ENCODE measurements at places on chromosomes 7 and 10.

DNA sequence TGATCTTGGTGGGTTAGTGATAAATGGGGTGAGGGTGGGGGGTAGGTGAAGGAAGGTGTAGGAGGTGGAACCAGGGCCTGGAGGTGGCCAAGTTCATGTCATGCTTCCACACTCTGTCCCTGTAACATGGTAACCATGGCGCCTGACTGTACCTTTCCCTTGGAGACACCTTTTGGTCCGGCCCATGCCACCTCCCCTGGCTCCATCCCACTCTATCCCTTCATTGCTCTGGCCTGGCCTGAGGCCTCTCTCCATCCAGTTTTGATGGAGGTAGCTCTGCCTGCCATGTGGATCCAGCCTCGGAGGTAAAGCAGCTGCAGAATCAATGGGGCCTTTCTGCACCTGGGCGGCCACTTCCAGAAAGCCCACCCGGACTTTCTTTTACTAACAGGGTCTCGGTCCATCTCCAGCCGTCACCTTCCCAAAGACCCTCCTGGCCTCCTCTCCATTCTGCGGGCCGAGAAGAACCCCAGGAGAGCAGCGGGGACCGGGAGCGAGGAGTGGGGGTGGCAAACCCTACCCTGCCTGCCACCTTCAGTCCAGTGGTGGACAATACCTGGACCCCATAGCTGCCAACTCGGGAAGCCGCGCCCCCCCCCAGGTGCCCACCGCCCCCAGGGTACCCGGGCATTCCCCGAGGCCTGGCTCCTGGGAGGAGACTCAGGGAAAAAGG, 504 bp upstream of the TRRAP start:
- no peak for DNase-seq

DNA sequence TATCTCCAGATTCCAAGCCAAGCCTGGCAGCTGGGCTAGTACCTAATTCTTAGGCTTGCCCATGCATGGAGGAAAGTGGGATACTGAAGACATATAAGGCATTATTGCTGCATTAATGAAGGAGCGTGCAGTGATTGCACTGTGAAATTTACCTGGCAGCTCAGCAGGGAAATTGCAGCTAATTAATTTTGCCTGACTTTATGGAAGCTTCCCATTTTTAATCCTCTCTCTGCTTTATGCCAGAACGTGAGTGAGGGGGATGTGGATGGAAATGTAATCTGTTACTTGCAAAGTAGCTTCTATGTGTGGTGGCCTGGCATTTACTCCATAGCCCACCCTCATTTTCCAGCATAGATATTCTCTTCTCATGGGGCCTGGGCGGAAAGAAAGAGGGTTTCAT, 134.9 kb downstream of the SH2D4B start:
- DNase-seq, result no peak

DNA sequence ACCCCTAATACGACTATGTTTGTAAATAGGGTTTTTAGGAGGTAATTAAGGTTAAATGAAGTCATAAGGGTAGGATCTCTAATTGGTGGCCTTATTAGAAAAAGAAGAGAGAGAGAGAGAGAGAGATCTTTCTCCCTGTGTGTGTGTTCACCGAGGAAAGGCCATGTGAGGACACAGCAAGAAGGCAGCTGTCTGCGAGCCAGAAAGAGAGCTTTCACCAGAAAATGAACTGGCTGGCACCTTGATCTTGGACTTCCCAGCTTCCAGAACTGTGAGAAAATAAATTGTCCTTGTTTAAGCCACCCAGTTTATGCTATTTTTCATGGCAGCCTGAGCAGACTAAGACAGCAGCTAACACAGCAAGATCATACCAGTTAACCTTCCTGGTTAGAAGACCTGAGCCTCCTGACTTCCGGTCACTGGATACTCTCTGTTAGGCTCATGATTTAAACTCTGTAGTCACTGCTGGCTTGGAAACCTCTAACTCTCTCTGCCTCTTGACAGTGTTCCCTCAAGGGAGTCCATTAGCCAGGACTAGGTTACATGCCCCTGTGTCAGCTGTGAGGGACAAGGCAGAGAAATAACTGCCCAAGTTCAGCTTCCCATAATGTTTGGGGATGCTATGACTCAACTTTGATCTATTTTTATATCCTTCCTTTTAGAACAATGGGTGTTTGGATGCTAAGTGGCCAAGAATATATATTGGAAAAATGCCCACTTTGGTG, 102.3 kb downstream of the DYNC1I1 start:
- DNase-seq, result no peak

GRCh38 chr10:13402021-13402420, 53.9 kb upstream of the SEPHS1 start:
- no peak for DNase-seq
